ENCODE measurements at places on chromosomes 2 and 18. TPM values are rescaled to one million over a fixed set of nuclear protein-coding genes. Genes with fewer than 3 reads are reported as not detected.

DNA sequence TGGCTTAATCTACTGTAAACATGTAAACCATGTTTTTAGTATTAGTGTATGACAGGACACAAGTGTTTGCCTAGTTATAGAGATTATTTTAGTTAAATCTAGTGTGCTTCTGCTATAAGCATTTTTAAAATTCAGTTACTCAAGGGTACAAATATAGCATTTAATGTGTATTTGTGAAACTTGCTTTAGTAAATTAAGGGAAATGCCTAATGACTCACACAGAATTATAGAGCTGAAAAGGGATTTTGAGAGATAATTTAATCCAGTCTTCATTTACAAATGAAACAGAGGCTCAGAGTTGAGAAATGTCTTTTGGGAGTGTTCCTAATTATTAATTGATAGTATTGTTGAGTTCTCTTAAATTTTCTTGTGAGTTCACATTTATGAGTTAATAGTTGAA is 8.2 kb downstream of the ACTR3 start:
- DNase-seq, result no peak

DNA sequence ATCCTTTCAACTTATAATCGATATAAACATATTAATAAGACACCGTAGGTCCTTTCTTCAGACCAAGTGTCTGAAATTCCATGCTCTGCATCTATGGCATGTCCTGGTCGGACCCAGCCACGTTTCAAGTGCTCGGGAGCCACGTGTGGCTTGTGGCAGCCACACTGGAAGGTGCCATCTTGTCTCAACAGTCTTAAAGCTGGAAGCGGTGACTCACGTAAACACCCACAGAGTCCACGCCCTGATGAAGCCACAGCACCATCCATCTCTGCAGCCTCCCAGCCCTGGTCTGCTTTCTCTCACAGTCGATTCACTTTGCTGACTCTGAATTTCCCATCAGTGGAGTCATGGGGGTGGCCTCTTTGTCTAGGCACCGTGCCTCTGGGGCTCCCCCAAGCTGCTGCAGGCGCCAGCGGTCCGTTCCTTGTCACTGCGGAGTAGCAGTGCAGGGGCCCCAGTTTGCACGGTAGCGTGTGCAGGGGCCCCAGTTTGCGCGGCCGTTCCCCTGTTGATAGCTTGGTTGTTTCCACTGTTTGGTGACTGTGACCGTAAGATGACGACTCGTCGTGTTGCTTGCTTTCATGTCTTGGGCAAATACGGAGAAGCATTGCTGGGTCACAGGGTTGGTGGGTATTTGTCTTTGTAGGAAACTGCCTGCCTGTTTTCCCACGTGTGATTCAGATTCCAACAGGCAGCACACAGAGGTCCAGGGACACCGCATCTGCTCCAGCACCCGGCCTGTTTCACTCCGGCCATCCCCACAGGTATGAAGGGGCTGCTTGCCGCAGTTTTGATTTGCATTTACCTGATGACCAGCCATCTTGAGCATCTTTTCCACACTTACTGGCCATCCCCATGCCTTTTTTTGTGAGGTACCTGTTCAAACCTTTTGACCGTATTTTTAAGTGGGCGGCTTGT is 240.3 kb downstream of the HDAC4 start:
- DNase-seq, result no peak

DNA sequence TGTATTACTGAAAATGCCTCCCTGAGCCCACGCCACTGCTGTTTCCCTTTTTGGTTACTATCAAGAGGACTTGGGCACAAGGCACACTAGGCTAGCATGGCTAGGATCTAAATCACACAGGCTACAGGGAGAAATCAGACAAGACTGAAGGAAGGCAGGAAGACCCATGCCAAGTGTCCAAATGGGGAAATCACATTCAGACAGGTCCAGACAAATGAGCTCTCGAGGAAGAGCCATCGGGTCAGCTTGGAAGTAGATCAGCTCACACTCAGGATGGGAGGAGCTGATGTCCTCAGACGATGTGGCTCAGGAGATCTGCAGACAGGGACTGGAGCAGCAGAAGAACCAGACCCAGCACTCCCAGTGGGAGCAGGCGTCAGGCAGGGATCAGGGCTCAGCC is 113.2 kb downstream of the COL6A3 start:
- no peak for DNase-seq

- DNase-seq, result no peak
Observed at GRCh38 chr2:202541137-202541536, 93.6 kb upstream of the FAM117B start.

DNA sequence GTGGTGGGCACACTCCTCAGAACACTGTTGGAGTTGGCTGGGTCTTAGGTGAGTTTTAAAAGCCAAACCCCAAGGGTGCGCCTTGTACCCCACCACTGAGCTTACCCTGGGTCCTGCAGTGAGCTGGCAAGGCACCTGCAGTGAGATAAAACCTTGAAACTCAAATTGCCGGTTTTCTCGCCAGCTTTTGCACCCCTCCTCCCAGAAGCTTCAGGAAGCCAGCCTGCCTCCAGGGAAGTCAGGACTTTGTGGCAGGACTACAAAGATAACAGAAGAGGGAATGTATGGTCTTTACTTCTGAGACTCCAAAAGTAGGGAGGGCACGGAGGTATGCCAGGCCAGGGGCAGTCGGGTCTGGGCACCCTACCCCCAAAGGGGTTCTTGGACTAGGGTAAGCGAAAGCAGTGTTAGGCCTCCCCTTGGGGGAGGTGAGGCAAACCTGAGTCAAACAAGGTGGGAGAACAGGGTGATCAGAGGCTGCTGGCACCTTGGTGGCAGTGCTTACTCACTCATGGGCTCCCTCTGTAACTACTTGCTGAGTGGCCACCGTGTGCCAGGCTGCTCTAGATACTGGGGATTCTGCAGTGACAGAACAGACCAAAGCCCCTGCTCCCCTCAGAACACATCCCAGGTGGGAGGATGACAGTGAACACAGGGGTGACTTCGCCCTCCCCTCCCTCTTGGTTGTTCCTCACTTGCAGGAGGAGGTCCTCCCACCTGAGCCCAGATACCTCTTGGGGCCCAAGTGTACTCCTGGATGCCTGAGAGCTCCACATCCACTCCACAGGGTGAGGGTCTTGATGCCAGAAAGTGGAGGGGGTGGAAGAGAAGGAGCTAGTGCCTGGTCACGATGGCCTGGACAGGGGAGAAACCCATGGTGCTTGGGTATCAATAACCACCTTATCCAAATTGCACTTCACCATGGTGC is 69.3 kb upstream of the RGPD5 start:
- no peak for DNase-seq

- no peak for DNase-seq
Observed at GRCh38 chr2:9983401-9984216, 32.1 kb downstream of the GRHL1 start.

DNA sequence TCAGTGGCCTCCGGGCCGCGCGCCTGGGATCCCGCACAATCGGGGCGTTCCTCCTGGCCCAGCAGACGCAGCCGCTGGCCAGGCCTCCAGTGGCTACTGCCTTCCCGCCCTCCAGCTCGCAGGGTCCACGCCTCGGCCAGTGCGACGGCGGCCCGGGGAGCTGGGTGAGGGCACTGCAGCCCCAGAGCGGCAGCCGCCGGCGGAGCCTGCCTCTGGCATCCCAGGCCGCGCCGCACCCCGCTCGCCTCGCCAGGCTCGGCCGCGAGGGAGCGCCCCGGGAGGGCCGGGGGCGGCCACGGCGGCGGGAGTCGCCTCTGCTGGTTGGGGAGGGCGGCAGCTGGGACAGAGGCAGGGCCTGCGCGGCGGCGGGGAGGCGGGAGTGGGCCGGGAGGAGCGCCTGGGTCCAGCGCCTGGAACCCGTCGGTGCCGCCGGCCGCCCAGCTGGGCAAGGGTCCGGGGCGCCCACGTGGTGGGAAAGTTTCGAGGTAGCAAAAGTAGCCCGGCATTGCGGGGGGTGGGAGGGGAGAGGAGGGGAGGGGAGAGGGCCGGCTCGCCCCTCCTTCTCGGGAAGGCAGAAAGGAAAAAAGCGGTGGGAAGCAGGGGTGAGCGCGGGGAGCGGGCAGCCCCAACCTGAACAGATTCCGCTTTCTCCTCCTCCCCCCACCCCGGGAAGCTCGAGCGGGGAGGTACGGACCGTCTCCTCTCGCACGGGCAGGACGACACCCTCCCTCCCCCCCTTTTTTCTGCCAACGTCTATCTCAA is 1.5 kb upstream of the INHBB start:
- no peak for DNase-seq

DNA sequence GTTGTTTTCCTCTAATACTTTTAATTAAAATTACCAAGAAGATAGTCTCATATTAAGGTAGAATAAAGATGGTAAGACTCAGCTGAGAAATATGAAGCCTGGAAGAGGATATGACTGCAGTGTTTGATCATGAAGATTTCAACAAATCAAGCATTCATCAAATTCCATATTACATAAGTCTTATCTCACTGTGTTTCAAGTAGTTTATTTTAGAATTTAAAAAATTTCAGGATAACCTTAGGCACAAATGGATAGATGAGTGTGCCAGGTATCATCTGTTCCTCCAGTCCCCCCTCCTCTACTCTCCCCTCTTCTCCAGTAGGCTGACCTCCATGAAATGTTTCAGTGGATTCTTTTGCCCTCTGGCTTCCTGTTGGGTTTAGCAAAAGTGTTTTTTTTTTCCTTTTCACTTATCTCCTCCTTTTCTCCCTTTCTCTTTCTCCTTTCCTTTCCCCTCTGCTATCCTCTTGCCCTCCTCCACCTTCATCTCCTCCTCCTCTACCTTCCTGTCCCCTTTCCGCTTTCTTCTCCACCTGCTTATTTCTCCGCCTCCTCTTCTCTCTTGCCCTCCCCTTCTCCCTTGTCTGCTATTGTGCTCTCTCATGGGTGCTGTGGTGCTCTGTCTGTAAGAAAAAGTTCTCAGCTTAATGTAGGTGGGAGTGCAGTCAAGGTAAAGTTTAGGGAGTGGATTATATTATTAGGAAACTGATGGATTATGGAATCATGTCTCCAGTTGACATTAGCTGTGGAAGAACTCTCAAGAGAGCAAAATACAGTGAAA is 72.8 kb downstream of the ABI2 start:
- DNase-seq, result no peak

- DNase-seq, result no peak
Observed at GRCh38 chr2:214185546-214185945, 225.3 kb upstream of the VWC2L start.

DNA sequence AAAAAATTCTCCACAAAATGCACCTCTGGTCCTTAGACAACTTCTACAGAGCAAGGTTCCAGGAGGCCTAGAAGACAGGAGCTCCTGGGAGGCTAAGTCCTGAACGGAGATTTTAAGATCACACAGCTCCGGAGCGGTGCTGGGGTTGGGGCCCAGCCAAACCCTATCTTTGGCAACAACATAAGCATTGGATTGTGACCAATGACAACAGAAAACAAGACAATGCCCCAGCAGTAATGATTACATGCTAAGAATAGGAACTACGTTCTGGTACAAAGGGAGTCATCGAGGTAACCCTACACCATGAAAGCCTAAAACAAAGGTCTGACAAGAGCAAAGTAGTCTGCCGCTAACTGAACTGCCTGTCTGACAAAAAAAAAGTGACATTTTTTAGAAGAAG is 171.2 kb downstream of the CMPK2 start:
- DNase-seq, result no peak

- no peak for DNase-seq
Observed at GRCh38 chr2:197233473-197233872, 77.1 kb downstream of the ANKRD44 start.

DNA sequence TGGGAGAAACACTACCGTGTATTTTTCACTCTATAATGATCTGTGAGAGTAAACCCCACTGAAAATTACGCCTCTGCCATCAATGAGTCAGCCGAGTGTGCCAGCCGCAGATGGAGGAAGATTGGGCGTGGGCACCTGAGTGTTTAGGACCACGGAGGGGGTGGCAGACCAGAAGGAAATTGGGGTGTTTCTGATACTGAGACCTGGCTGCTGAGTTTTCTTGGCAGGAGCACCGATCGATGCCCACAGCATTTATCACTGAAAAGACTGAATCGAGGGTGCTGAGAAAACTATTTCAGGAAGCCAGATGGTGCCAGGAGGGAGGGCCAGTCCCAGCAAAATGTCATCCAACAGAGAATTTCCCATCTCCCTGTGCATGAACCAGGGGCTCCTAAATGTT is 91.9 kb upstream of the TPO start:
- no peak for DNase-seq

DNA sequence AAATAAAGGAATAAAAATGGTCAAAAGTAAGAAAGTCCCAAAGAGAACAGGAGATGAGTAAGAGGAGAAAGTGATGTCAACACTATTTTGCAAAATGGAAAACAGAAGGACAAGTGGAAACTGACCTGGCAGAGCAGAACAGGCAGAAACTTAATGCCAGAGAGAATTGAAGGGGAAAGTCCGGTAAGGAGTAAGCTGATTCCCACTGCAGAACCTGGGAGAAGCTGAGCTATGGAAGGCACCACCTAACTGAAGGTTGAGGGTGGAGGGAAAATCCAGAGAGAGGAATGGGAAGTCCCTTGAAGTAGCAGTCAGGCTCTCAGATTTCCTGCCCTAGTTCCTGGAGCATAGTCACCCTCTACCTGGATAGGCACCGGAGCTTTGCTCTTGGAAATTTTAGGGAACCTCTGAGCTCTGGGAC is 59.8 kb downstream of the MOGAT1 start:
- no peak for DNase-seq

DNA sequence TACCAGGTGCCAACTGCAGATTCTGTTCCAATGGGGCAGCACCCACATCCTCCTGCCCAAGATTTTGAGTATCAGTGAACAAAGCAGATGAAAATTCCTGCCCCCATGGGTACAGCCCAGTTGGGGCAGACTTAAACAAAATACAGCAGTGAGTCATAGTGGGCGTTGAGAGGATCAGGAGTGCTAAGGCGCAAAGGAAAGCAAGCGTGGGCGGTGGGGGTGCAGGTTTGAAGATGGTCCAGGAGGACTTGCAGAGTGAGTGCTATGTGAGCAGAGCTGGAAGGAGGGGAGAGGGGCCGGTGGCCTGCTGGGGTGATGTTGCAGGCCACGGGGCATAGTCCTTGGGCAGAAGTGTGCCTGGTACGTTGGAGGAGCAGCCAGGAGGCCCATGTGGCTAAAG is 24.7 kb downstream of the STEAP3 start:
- DNase-seq, result no peak

GRCh38 chr2:5740053-5740452 is 47.9 kb downstream of the SOX11 start:
- no peak for DNase-seq

Gene PJVK
- 1.3 TPM for total RNA-seq

Gene FTCDNL1
- 0.95 TPM for total RNA-seq

Gene NDUFV2
- 154 TPM for total RNA-seq

Gene ASXL3
- not detected for total RNA-seq
